ENCODE measurements at places on chromosomes 3 and 15. TPM values are rescaled to one million over a fixed set of nuclear protein-coding genes. Genes with fewer than 3 reads are reported as not detected.
A peak's percentile ranks its signal among the peaks of the same experiment; 100 is the strongest.

Gene RPL39L
- 3.5 TPM for total RNA-seq

Gene LNP1
- total RNA-seq, result not detected

Gene ANKUB1
- 0.51 TPM for total RNA-seq

Gene SLC7A14
- not detected for total RNA-seq

Gene LMAN1L
- total RNA-seq, result not detected

Gene BLOC1S6
- 44.3 TPM for total RNA-seq

DNA sequence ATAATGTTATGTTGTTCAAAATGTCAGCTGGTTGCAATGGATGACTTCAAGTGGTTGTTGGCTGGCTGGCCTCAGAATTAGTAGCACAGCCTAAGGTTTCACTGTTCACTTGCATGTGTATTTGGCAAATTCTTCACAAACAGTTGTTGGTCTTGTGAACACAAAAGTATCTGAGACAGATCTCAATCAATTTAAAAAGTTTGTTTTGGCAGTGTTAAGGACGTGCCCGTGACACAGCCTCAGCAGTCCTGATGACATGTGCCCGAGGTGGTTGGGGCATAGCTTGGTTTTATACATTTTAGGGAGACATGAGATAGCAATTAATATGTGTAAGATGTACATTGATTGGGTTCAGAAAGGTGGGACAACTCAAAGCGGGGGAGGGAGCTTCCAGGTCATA lies 436.0 kb downstream of the AGBL1 start:
- DNase-seq, result no peak

GRCh38 chr3:36511791-36512486 lies 131.6 kb downstream of the STAC start:
- DNase-seq, result peak; percentile 18

DNA sequence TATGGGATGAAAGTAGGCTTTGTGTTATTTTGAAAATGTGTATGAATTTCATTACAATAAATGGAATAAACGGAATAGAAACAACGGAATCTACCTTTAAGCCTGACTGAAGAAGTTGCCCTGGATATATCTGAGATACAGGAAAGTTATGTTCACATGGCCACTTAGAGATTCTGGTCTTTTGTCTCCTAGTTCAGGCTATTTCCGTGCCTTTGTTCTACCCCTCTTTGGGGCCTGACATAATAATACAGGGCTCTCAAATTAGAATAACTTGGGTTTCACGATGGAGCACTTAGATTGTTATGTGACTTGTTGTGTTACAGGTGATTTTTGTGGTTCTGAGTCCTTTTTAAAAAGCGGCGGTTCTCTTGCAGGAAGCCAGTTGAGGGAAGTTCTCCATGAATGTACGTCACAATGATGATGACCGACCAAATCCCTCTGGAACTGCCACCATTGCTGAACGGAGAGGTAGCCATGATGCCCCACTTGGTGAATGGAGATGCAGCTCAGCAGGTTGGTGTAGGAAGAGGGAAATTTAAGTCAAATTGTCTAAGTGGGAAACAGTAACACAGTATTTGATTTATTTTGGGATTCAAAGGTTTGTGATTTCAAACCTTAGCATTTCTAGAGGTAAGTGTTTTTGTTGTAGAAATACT lies 72.8 kb downstream of the FNDC3B start:
- no peak for DNase-seq

- no peak for DNase-seq
Measured at GRCh38 chr3:85003479-85003878, 44.7 kb downstream of the CADM2 start.

GRCh38 chr3:172107403-172107802 lies 68.0 kb downstream of the FNDC3B start:
- no peak for DNase-seq

DNA sequence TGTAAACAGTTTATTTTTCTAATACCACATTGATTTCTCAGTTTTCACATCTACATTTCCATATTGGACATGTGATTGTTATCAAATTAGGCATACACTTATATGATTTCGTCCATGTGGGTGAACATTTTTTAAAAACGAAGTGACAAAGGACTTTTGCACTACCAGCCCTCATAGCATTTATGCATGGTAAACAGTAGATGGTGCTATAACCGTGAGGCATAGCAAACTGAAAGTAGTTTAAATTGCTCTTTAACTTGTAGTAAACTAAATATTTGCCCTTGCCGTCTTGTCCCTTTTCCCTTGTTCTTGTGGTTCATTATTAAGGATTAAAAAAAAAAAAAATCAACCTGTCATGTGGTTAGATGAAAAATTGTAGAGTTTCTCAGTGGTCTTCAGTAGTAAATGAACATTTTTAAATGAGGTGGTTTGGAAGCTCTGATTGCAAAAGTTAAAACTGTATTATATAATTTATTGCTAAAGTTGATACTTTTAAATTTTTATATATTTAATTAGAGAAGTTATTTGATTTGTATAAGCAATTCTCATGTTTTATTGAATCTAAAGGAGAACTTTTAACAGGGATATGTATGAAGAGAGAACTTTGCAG lies 24.0 kb downstream of the STX19 start:
- no peak for DNase-seq

DNA sequence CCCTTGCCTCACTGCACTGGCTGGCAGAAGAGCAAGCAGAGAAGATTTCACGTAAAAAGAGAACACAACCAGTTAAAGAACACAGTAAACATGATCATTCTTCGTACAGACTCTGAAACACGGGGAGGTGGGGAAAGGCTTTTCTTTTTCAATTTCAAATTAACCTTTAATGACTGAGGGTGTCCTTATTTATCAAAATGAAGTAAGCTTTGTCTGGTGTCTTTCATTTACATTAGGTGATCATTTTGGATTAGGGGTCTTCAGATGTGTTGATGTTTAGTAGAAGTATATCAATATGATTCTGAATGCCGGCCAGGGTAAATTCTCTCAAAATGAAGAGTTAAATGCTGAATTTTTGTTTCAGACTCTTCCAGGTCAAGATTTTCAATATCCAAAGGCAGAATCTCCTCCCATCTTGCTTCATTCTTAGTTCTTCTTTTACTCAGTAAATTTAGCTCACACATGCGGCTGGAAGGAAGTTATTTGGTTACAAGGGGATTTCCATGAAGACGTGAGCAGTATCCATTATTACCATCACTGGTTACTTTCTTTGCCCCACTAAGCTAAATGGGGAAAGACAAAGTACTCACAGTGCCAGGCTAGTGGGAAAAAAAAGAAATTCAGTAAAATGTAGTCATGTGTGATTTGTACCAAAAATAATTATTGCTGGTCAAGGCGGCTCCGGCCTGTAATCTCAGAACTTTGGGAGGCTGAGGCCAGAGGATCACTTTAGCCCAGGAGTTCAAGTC lies 272.2 kb upstream of the NR2F2 start:
- DNase-seq, result no peak

- no peak for DNase-seq
Measured at GRCh38 chr15:68151277-68151676, 53.9 kb downstream of the CALML4 start.

DNA sequence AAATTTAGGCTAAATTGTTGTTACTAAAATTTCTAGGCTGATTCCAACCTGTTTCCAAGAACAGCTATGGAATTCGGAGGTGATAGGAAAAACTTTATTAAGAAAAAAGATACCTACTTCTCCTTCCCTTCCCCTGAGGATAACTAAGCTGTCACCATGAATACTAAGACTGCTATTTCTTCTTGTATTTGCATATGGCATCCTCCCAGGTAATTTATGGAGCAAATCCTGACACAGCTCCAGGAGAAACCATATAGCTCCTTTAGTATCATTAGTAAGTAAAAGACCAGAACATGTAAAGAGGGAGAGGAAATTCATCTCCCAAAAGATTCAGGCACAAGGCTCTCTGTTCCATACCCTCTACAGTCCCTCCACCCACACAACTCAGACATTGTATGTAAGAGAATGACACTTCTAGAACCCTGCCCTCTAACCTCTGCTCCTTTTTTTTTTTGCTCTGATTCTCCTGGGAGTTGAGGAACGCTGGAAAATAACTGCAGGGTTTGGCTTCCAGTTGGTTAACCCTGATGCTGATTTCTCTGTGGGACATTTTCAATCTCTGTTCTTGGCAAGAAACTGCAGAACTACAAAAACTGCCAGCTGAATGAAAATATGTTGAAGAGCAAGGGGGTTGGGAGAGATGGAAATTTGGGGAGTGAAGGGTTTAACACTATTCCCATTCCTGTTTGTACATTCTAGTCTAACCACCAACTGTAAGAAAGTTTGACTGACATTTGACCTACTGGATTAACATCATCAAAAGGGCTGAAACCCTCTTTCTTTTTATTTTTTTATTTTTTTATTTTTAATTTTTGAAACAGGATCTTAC lies 14.2 kb upstream of the MAGI1 start:
- no peak for DNase-seq

- DNase-seq, result no peak
Measured at GRCh38 chr3:66406831-66407610, 93.8 kb downstream of the LRIG1 start.

DNA sequence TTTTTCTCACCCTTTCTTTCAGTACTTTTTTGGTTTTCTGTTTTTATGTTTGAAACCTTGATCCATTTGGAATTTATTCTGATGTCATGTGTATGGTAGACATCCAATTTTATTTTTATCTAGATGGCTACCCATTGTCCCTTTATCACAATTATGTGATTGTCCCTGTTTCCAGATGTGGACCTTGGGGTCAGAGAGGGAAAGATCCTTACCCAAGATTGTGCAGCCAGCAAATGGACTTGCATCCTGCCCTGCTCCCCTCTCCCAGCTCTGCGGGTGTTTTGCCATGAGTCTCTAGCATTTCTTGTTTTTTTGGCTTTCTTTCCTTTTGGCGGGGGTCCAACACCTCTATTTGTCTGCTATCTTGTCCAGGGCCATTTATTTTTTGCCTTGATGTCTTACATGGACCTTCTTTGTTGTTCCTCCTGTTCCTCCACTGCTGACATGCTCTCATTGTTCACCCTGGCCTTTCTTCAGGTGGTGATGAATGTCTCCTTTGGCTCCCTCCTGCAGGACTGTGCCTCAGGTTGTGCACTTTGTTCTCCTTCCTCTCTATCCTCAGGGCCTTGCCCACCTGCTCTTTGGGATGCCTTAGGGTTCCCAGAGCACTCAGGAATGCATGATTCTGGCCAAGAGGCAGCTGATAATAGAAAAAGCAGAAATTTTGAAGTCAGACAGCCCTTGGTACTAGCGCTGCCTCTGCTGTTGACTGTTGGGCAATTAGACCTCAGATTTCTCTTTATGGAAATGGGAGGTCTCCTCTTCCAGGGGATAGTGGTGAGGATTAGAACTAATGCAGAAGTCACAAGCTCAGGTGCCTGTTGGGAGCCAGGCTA lies 84.3 kb downstream of the EEFSEC start:
- no peak for DNase-seq

GRCh38 chr3:23117856-23118255 lies 85.3 kb upstream of the UBE2E2 start:
- DNase-seq, result no peak

- DNase-seq, result no peak
Measured at GRCh38 chr15:56428821-56429458, 36.0 kb downstream of the MNS1 start.

GRCh38 chr3:114450008-114450596 lies 156.3 kb downstream of the TIGIT start:
- DNase-seq, result no peak

DNA sequence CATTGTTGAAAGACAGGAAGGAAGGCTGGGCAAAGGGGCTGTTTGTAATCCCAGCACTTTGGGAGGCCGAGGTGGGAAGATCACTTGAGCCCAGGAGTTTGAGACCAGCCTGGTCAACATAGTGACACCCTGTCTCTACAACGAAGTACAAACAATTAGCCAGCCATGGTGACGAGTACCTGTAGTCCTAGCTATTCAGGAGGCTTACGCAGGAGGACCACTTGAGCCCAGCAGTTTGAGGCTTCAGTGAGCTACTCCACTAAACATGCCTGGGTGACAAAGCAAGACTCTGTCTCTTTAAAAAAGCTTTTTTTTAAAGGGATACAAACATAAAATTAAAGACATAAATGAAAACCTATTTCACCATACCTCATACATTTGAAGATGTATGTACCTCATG lies 11.1 kb downstream of the SERP1 start:
- no peak for DNase-seq

GRCh38 chr3:186642014-186642413 lies 1.8 kb downstream of the FETUB start:
- no peak for DNase-seq

GRCh38 chr15:60212536-60212935 lies 185.2 kb downstream of the ANXA2 start:
- DNase-seq, result no peak

- no peak for DNase-seq
Measured at GRCh38 chr3:114363554-114364202, 69.8 kb downstream of the TIGIT start.

- DNase-seq, result no peak
Measured at GRCh38 chr3:21979706-21980105, 228.7 kb upstream of the ZNF385D start.

Measured in uterus (tissue), 4 donors.